Stimulated activated CD4-positive, alpha-beta T cell treated with anti-CD3 and anti-CD28 coated beads, Interleukin-4, amount 100 ng/mL, for 4 hours (primary cell): ENCODE measurements at places on chromosomes 12 and 14.

DNA sequence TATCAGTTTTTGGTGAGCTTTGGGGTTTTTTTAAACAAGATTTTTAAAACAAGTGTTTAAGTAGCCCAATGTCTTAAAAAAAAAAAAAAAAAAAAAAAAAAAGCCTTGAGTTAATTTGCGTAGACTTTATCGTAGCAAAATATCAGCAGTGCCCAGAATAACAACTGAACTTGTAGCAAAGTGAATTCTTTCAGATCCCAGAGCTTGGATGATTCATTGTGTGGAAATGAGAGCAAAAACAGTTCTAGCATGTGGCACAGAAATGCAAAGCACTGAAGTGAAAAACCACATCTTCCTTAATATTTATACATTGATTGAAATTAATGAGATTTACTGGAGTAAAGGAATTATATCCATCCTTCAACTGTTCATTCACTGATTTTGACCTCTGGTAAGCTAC is 258.1 kb downstream of the EGLN3 start:
- no peak for DNase-seq

DNA sequence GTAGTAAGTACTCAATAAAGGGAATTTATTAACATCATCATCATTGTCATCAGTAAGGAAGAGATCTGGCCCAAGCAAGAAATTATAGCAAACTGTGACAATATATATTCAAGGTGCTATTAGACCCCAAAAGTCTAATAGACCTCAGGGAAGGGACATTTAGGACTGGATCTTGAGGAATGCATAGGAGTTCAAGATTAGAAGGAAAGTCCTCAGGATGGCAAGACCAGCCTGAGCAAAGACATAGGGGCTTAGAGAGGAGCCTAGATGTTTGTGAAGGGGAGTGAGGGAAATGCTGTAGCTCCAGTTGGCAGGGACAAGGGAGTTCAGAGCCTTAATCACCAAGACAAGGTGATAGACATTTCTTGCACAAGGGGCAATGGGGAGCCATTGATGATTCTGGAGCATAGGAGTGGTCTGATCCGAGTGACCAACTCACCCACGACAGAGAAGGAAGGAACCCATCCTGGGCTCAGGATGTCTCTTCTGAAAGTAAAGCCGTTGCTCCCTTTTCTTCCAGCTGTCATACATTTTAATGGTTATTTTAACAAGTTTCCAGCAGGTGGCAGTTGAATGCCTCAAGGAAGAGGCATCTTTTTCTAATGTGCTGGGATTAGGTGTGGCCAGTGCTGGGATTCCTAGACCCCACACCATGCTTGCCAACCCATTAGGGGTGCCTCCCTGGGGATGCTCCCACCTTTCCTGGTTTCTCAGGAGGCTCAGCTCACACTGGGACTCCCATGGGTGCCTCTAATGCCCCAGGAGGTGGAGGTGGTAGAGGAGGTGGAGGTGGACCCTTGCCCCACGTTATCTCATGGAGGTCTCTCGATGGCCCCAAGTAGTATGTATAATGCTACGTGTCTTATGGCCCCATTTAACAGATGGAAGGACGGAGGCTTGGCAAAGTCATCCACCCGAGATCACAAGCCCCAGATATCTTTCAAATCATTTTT is 37.8 kb downstream of the PHETA1 start:
- no peak for DNase-seq

DNA sequence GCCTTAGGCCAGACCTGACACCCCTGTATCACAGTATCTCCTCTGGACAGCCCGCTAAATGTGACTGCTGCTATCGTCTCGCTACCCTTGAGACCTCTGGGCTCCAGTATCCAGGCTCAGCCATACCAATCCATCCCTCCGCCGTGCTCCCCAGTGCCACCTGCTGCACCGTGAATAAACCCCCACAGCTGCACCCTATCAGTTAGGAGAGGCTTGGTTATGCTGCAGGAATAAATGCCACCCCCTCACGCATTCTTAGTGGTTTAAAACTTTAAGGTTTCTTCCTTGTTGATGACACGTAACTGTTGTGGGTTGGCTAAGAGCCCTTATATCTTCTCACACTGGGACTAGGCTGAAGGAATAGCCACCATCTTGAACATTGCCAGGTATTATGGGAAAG is 12.1 kb downstream of the CCDC63 start:
- no peak for DNase-seq

GRCh38 chr12:64633940-64634337 is 23.6 kb downstream of the RASSF3 start:
- peak; percentile 35 for DNase-seq

- DNase-seq, result no peak
Measured at GRCh38 chr14:24915958-24916595, 133.9 kb downstream of the STXBP6 start.

- DNase-seq, result no peak
Measured at GRCh38 chr12:121090586-121091514, 41.8 kb upstream of the P2RX7 start.

GRCh38 chr14:69204753-69205152 is 13.5 kb downstream of the EXD2 start:
- no peak for DNase-seq

DNA sequence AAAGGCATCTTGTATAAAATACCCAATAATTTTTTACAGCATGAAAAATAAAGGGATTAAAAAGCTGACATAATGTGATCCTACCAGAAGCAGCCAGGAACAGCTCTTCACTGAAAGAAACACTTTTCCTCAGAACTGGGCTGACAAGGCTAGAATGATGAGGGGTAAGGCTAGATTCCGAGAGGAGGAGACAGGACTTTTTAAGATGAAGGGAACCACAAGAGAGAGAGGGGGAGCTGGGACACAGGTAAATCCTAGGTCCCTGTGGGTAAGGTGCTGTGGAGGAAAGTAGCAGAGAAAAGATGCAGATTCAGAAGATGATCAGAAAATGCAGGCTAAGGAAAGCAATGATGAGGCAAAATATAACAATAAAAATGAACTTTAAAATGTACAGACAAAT is 29.5 kb downstream of the C2CD5 start:
- no peak for DNase-seq

GRCh38 chr12:29238822-29239291 is 89.8 kb downstream of the FAR2 start:
- no peak for DNase-seq

DNA sequence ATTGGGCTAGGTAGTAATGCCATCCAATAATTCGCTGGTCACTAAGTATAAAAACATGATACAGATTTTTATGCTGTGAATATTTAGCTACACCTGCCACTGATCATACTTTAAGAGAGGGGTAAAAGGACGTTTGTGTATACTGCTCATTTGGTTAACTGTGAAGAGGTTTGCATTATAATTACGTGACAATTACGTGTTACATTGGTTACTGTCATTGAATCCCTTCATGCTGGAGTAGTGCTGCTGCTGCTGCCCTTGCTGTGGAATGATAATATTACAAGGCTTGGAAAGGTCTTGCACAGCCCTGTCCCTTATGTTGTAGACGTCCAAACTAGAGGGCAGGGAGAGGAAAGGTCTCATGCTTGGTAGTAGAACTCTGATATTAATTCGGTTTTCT is 312.2 kb upstream of the ATP2B1 start:
- no peak for DNase-seq

DNA sequence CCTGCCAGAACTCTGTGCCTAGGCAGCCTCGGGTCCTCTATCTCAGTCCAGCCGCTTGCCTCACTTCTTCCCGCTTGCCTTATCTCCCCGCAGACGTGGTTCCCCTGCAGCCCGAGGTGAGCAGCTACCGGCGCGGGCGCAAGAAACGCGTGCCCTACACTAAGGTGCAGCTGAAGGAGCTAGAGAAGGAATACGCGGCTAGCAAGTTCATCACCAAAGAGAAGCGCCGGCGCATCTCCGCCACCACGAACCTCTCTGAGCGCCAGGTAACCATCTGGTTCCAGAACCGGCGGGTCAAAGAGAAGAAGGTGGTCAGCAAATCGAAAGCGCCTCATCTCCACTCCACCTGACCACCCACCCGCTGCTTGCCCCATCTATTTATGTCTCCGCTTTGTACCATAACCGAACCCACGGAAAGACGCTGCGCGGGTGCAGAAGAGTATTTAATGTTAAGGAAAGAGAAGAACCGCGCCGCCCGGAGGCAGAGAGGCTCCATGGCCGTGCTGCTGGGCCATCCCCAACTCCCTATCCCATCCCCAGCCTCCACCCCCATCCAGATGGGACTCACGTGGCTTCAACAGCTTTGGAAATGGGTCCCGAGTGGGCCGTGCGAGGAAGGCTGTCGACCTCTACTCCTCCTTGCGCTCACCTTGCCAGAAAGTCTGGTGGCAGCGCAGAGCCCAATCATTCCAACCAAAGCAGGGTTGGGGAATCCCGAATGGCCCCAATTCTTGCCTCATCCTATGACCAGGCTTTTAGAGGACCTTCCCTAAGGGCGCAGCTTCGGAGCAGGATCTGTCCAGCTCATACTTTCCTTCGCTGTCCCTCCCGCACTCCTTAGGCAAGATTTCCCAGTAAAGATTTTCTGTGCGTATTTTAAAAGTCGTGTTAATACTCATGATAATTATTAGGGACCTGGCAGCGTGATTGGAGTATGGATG is 6.5 kb downstream of the HOXC13 start:
- DNase-seq, result no peak

GRCh38 chr12:50542448-50542847 is 37.7 kb downstream of the DIP2B start:
- DNase-seq, result no peak

DNA sequence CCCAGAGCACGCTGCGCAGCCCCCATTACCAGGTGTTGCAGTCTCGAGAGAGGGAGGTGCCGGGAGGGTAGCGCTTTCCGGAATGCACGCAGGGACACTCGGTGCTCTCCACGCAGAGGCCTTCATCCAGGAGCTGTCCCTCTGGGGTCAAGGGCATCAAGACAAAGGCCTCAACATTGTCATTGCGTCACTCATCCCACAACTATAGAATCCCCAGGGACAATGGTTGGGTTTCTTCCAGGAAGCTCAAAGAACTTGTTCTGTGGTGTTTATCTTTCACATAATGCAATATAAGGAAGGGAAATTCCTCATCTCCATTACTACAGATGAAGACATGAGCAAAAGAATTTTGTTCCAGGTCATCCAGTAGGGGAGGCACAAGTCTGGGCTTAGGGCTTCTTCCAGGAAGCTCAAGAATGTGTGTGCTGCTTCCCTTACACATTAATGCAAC is 52.1 kb downstream of the VWF start:
- DNase-seq, result no peak

GRCh38 chr12:48486679-48487078 is 4.4 kb downstream of the C12orf54 start:
- DNase-seq, result no peak

DNA sequence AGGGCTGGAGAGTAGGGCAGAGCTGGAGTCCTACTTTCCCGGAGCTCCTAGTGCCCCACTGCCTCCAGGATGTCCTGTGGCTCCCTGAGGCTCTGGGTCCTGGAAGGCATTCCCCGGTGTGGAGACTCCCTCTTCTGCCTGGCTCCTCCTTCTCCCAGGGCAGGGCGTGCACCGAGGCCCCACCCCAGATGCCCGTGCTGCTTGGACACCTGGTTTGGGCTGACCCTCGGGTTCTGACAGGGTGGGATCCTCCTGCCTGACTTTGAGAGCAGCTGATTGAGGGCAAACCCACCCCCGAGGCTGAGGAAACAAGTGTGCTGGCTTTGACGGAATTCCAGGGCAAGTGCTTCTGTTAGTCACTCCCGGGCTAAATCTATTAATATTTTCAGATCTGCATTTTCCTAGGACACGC is 15.4 kb downstream of the TEAD4 start:
- DNase-seq, result no peak

- DNase-seq, result no peak
Measured at GRCh38 chr12:126558810-126559209, 1493.6 kb downstream of the AACS start.

GRCh38 chr14:22650960-22651521 is 6.9 kb upstream of the OR6J1 start:
- no peak for DNase-seq

DNA sequence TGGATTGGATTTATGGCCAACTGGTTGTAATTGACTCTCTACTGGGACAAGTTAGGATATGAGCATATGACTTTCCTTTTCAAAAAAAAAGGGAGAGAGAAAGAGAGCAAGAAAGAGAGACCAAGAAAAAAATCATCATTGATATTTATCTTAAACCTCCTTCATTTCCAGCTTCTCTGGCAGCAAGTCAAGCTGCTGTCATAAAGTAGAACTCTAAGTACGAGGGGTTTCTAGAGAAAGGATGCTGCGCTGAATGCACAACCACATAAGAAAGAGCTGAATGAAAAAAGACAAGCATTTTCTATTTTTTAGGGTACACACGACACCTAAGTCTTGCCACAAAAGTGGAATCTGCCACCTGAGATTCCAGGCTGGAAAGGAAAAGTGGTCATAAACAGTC is 182.6 kb downstream of the SLC25A21 start:
- DNase-seq, result no peak

- no peak for DNase-seq
Measured at GRCh38 chr12:115232455-115233156, 548.6 kb upstream of the TBX3 start.

- DNase-seq, result no peak
Measured at GRCh38 chr14:54758041-54758440, 144.6 kb downstream of the GCH1 start.

DNA sequence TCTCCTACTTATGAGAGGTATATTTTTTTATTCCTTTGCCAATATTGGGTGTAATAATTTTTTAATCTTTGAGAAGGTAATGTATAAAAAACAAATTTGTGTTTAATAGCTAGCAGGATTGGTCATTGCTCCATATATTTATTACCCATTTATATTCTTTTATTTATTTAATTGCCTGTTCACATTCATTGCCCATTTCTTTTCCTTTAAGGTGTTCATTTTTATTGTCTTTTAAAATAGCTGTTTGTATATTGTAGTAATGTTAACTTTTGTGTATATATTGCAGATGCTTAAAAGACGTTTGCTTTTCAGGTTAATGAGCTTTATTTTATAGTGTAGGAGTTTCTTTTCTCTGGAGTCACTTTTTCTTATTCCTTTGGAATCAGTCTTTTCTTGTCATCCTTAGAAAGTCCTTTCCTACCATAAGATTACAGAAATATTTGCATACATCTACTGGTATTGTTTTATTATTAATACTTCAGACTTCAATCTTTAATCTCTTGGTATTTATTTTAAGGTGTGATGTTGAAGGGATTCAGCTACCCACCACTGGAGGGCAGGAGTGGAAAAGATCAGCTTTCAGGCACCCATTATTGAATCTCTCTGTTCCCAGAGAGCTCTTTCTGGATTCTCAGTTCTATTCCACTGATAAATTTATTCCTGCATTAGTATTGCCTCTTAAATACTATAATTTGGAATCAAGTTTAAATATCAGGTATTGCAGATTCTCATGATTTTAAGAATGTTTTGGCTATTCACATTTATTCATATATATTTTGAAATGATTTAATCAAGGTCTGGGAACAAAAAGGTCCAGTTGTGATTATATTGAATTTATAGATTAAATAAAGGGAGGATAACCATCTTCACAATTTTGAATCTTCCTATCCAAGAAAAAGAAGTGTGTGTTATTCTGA is 17.3 kb downstream of the PPM1A start:
- DNase-seq, result no peak
